NCI-H2029 (cell line): ENCODE measurements at places on chromosomes 1 and 21.

DNA sequence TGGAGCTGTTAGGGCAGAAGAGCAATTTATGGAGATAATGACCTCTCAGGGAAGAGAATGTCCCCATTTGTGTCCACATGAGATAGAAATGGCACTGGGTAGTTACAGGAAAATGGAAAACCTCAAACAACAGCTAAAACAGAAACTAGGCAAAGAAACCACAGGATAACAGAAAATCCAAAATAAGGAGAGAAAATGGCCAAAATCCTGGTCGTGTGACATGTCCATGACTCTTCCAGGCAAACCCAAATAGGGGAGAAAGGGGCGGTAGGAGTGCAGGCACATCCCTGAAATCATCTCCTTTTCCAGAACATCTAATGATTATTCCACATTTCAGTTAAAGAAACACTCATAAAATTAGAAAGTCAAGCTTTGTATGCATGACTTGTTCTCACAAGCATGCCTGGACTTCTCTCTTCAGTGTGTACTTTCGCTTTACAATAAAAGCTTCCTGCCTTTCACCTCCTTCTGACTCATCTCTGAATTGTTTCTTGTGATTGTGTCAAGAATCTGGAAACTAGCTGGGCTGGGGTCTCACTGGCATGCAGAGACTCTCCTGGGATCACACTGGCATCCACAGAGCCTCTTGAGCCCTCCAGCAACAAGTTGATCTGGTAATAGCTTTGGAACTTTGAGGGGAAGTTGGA, 171.4 kb upstream of the ZP4 start:
- DNase-seq = no peak

DNA sequence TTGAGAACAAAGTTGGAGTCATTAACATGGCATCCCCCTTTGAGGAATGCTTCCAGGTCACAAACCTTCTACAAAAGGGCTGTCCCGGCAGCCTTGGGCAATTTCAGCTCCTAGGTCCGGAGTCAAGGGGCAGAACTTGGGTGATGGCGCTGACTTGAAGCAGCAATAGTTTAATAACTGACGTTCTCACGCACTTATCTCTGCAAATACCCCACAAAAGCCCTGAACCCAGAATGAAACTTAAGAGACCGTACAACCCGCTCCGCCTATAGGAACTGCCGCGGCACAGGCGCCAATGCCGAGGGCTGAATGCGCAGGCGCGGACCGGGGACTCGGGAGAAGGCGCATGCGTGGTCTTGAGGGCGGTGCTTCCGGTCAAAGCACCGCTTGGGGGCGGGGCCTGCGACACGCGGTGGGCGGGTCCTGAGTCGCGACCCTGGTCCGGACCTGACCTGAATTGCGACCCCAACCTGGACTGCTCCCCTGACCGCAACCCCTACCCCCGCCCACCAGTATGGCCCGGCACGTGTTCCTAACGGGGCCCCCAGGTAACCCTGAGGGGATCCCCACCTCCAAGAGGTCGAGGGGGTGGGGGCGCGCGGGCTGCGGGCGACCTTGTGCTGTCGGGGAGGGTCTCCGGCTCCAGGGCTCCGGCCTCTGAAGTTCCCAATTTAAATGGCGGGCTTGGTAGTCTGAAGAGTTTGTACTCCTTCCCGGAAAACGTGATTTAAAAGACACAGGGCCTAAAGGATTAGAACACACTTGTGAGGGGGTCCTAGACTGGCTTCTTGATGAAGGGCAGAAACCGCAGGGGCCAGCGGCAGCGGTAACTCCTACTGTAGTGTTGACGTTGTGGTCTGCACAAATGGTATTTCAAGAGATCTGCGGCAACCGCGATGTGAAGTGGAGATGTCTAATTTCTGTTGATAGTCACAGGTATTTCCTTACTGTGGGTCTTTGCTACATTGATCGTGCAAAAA, at the start of gene NTPCR:
Gene NTPCR, plus strand, starts transcription at position 415 of the 980 bp plus-strand sequence. Its CDS starts 100 bp downstream, at position 515.
- peak; percentile 87 for DNase-seq

- no peak for DNase-seq
Measured at GRCh38 chr1:98454666-98455065, 206.9 kb upstream of the SNX7 start.

DNA sequence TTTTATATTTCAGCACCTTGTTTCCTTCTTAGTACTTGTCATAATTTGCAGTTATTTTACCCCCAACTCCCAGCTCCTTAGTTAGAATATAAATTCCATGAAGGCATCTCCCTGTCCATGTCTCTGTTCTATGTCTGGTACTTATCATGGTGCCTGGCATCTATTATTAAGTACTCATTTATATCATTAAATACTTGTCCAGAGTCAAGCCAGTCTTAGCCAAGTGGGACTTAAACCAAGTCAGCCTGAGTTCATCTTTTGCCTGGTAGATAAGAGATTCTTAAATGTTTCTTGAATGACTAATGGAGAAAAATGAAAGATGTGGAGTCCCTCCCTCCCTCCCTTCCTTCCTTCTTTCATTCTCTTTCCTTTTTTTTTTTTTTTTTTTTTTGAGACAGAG, 9.4 kb downstream of the SLC25A44 start:
- DNase-seq = no peak

DNA sequence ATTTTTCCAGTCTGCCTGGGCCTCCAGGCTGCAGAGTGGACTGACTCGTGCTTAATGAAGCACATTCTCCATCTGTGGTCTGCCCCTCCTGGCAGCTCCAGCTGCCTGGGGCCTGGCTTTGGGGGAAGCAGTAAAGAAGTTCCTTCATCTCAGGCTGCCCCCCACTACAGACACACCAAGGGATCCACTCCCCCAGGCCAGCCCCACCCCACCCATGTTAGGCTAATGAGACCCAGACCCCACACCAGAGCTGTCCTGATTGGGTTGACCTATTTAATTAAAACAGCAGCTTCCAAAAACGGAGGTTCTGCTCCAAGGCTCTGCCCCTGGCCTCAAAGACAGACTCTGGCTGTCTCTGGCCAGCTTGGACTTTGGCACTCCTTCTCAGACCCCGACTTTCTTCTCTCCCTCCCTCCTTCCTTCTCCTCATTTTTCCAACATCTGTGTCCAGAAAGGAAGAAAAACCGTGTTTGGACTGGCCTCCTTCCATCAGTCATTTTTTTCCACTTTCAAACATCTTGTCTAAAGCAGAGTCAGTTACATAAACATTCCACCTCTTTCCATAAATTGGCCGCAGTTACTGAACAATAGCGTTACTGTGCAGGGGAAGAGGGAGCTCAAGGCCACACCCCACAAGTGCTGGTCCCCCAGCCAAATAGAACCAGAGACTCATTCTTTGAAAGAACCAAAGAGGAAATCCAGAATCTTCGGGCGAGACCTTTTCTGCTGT, 29.7 kb downstream of the SERTAD4 start:
- no peak for DNase-seq

GRCh38 chr1:102535829-102536505, 539.2 kb upstream of the OLFM3 start:
- DNase-seq = no peak

- no peak for DNase-seq
Measured at GRCh38 chr1:27513958-27514357, 24.0 kb upstream of the WASF2 start.

GRCh38 chr1:18748435-18748834, 111.0 kb downstream of the TAS1R2 start:
- DNase-seq = no peak

DNA sequence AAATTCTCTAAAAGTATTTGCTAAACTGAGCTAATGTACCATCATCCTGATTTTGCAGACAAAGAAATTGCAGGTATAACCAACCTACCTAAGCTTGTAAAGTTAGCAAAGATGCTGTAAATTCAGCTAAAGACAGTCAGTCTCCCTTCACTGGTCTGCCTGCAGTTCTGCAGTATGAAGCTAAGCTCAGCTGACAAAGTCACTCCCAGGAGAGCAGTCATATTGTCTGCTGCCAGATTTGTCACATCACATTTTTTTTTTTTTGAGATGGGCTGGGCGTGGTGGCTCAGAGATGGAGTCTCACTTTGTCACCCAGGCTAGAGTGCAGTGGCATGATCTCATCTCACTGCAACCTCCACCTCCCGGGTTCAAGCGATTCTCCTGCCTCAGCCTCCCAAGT, 8.9 kb upstream of the CMPK1 start:
- peak; percentile 29 for DNase-seq

DNA sequence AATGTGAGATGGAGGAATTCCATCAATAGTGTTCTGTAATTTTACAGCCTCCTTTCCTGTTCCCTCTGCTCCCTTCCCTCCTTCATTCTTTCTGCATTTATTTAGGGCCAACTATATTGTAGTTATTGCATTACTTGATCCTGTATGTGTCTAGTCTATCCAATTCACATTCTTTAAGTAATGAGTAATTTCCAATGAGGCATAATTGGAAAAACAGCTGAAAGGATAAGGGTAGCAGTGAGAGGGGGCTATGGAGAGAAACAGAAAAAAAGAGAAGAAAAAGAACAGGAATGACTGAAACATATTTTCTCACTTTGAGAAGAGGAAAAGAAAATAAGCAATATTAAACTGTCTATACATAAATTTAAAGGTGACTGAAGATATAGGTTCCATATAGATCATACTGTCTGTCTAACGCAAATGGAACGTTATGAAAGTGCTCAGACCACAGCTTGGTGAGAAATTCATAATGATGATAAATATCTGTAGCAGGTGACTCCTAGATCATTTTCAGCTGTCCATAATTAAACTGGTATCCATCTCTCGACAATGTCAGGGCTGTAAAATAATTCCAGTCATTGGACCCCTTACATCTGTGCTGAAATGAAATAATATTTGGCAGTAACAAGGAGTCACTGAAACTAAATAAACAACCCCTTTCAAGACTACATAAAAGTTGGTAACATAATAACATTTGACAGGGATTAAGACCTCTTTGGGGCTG, 61.8 kb downstream of the SPAG17 start:
- no peak for DNase-seq

DNA sequence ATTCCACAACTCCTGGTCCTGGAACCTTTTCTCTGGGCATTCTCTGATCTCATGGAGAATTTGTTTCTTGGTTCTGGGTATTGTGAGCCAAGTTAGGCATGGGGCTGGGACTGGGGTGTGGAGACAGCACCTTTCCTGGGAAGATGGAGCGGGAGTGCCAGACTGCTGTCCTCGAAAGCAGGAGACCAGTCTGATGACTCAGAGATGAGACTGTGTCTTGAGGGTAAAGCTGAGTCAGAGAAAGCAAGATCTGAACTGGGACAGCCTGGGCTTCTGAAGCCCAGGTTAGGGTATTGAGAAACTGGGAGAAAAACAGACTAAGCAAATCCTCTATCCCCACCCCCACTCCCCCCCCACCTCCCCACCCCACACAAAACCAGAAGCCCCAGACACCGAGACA, 2.2 kb upstream of the KANK4 start:
- DNase-seq = no peak

- no peak for DNase-seq
Measured at GRCh38 chr1:15870421-15870820, 22.9 kb downstream of the SPEN start.

DNA sequence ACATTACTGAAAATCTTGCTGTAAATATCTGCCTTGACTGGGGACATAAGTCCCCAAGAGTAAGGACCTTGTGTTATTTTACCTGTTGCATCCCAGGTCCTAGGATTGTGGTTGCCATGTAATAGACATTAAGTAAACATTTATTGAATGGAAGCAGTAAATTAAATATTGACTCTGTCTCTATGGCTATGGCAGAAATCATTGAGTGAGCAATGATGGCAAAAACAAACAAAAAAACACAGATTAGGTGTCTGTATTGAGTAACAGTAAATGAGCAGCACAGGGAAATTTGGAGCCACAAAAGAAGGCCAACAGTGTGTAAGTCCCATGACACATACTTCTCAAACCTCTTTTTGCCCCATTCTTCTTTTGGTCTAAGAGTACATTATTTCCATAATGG, 240.4 kb downstream of the NFIA start:
- peak; percentile 99 for DNase-seq

- no peak for DNase-seq
Measured at GRCh38 chr1:1120096-1120495, 4.2 kb upstream of the C1orf159 start.

DNA sequence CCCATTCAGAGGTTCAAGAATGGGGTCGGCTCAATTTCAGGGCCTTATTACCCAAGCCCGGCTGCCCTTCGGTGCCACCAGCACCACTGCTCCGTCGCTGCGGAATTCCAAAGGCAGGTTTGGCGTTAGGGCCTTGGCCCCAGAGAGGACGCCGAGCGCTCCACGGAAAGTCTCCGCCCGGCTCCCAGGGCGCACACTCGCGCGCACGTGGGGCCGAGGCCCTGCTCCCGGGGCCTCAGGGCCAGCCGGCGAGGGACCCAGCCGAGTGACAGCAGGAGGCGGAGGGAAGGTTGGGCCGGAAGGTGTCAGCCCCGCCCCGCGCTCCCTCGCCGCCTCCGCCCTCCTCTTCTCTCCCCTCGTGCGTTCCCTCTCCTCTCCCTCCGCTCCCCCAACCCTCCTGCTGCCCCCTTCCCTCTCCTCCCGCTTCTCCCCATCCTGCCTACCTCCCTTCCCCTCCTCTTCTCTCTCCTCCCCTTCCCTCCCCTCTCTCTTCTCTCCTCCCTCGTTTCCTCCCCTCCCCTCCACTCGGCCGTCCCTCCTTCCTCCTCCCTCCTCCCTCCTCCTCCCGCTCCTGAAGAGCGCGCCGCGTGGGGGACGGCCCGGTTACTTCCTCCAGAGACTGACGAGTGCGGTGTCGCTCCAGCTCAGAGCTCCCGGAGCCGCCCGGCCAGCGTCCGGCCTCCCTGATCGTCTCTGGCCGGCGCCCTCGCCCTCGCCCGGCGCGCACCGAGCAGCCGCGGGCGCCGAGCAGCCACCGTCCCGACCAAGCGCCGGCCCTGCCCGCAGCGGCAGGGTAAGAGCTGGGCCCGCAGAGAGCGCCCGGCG, at the start of gene ETS2:
Gene ETS2, plus strand, starts transcription at position 602 of the 825 bp plus-strand sequence. CDS start 4,106 bp downstream, outside the sequence.
- DNase-seq = peak; percentile 98

DNA sequence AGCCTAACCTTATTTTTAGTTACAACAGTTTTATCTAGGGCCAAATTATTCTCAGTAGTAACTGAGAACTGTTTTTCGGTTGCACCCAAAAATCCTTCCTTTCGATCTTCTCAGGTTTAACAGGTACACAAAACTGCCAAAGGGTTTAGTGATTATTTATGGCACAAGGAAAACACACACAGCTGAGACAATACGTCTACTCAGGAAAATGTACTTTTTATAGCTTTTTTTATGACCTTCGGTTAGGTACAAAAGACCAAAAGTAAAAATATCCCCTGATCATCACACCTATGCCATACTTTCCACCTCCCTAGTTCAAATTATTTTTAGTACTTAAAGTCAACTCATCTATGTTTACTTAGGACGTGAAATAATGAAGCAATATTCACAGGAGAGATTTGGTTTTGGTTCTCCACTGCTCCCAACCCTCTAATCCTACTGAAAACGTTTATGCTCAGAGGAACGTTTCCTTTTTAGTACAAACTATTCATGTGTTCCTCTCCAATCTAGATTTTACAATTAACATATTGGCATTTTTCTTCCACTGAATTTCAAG, 48.7 kb downstream of the TTLL7 start:
- DNase-seq = no peak

DNA sequence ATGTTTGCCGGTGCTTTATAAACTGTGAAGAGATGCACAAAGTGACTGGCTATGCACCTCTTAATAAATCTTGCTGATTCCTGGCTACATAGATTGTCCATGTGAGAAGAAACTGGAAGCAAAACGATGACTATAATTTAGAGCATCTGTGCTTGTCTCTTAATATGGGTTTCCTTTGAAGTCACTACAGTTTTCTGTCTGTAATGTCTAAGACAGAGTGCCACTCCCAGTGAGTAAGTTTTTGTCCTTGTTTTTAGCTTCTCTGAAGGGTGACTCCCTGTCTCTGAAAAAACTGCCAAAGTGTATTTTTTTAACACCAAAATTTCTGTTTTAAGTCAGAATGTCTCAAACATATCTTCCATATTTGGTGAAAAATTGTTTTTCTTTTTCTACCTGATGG, 175.1 kb downstream of the FASLG start:
- DNase-seq = no peak

GRCh38 chr21:24424776-24425175, 1182.5 kb downstream of the MRPL39 start:
- DNase-seq = no peak
